Effector CD4-positive, alpha-beta T cell (primary cell): ENCODE measurements at places on chromosomes 5 and 9.

DNA sequence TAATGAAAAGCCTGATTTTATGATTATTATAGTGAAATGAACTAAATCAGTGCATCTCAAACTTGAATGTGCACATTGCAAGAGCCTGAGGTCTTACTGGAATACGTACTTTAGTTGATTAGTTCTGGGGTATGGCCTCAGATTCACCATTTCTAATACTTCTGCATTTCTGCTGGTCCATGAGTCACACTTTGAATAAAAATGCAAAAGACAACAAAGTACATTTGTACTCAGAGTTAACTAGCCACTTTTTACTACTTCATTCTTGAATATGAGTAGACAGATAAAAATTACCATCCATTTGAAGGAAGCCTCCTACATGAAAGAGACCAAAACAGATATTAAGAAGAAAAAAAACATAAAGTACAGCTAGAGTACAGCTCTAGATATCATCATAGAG is 27.1 kb upstream of the PRR16 start:
- no peak for DNase-seq

GRCh38 chr9:33471361-33471760 is 2.4 kb downstream of the NOL6 start:
- DNase-seq: no peak

DNA sequence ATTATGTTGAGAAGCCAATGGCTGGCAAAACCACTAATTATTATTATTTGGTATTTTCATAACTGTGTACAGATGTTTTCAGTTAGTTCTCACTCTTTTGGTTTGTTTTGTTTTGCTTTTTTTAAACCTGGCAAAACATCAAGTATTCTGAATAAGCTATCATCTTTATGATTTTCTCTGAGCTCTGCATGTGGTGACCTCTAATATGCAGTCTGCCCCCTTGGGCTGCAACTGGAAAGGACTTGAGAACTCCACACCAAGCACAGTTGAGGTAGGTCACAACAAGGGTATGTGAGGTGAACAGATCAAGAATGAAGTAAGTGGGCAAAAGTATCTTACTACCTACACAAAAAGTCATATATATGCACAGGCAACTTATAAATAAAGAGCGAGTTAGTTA is 202.2 kb downstream of the NFIB start:
- DNase-seq: no peak

GRCh38 chr9:86494644-86495111 is 140.5 kb upstream of the TUT7 start:
- DNase-seq: no peak

GRCh38 chr5:128083811-128084227 is 253 bp downstream of the SLC12A2 start:
- no peak for DNase-seq

DNA sequence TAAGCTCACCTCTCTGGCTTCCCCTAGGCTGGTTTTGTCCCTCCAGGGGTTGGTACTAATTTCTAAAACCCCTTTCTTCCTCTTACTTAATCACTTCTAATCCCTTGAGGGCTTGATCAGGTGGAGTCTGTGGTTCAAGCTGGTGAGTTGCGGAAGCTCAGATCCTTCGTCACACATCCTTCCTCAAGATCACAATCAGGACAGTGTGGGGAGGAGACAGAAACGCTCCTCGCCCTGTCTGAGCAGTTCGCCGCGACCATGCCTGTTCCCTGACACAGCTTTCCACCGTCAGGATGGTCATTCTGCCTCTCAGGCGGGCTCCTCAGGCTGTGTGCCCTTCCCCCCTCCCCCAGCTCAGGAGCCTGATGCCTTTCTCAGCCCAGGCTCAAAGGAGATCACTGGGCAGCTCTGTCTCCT is 24.3 kb downstream of the CPLX2 start:
- DNase-seq: peak; percentile 21

GRCh38 chr5:127518319-127518621 is 830 bp downstream of the PRRC1 start:
- no peak for DNase-seq

DNA sequence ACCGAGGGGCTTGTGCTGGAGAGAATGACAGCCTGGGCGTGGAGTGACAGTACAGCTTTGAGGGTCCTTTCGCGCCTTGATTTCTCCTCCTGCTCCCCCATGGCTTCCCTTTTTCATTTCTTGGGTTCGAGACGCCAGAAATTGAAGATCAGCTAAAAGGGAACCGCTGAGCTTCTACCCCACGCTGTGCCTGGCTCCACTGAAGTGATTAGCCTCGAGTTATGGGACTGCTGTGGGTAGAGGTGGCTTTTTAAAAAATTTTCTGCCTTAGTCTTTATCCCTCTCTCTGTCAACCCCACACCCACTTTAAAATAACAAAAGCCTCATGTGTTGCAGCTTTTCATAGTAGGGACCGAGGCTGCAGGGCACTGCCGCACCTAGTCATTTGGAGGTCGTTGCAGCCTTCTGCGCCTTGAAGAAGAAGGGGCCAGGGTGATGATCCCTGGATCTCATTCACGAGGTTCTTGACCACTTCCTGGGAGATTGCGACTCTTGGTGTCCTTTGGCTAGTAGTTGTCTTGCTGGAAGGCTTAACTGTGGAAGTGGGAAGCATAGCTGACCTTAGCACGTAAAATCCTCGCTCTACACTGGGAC is 603 bp downstream of the PPIP5K2 start:
- DNase-seq: no peak

- DNase-seq: no peak
Observed at GRCh38 chr9:129597355-129598088, 23.4 kb downstream of the C9orf50 start.

DNA sequence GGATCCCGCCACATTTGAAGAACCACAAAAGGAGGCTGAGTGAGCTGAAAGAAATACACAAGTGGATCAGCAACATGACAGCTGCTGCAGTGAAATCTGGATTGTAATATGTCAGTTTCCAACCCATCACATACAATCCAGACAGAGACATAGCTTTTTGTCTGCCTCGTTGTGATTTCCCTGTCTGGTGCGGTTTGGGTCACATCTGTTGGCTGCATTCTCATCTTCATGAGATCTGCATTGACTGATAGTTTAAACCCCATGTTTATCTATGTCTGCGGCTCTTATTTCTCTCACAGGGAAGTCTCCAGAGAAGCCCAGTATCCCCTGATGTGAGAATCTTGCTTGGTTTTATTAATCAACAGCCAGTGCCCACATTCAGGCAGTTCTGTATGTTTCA is 403.1 kb upstream of the ZNF608 start:
- DNase-seq: no peak

- no peak for DNase-seq
Observed at GRCh38 chr5:57219386-57219785, 45.5 kb downstream of the GPBP1 start.

GRCh38 chr5:179805529-179806249 is 977 bp downstream of the MGAT4B start:
- DNase-seq: no peak
